ENCODE measurements at places on chromosomes 12 and 14. TPM values are rescaled to one million over a fixed set of nuclear protein-coding genes. Genes with fewer than 3 reads are reported as not detected.

Gene EML1
- total RNA-seq = 0.70 TPM

Gene ENDOU
- not detected for total RNA-seq

Gene KRT83
- not detected for total RNA-seq

Gene BDKRB1
- total RNA-seq = not detected

Gene DBX2
- total RNA-seq = not detected

Gene PFKM
- 59.7 TPM for total RNA-seq

Gene STRN3
- 14.7 TPM for total RNA-seq
